ENCODE measurements at places on chromosomes 3 and 15.

DNA sequence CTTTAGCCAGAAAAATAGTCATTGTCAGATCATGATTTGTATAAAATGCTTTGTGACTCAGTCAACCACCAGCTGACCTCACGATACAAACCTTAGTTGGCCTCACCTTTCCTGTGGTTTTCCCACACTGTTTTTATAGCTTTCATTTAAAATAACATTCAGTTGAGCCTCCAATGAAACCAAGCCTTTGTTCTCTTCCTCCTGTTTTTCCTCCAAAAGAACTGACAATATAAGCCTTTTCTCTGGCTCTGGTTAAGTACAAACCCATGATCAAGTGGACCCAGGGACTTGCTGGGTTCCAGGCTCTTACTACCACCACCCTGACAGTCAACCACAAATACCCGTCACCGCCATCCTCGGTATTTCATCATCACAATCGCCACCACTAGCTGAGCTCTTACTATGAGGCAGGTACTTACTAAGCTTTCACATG is 81.7 kb downstream of the TAMM41 start:
- no peak for DNase-seq

DNA sequence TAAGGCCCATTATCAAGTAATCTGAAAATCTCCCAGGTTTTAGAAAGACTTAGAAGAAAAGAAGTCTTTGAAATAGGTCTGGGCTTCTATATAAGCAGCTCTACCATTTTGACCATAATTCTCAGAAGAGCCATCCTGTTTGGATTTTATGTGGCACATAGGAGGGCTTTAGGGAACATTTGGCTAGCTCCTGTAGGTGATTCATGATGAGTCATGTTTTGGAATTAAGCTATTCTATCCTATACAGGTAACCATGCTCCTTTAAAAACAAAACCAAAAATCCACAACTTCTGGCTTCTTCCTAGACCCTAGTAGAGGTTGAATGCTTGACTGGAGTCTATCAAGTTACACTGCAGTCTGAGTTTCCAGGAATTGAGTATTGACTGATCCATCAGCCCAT is 8.9 kb downstream of the SST start:
- no peak for DNase-seq

- no peak for DNase-seq
Observed at GRCh38 chr3:135090020-135090717, 295.1 kb downstream of the EPHB1 start.

DNA sequence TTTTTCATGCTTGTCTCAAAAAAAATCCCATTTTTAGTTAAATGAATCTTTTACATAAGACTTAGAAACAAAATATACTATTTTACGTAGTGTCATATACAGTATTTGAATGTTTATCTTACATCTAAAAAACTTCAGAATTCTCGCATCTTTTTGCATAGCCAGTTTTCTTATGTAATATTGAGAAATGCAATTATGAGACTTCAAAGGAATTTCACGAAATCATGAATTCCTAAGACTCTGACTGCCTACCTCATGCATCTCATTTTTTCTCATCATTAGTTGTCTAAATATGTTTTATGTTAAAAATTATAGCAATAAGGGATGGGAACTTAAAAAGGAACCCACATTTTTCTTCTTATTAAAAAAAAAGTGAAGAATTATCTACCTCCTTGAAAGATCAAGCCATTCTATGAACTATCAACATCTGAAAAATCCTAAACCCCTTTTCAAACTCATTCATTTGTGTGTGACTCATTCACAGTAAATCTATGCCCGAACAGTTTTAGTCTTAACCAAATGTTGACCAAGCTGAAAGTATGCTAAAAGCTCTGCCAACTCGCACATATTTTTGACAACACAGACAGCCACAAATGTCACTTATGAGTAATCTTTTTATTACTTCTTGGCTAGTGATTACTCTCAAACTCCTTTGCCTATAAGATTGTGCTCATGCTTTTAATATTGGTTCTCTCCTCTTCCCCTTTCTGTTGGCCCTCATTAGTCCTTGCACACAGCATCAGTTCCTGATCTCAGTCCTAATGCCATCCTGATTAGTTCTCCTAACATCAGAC is 115.9 kb downstream of the DCLK3 start:
- no peak for DNase-seq

DNA sequence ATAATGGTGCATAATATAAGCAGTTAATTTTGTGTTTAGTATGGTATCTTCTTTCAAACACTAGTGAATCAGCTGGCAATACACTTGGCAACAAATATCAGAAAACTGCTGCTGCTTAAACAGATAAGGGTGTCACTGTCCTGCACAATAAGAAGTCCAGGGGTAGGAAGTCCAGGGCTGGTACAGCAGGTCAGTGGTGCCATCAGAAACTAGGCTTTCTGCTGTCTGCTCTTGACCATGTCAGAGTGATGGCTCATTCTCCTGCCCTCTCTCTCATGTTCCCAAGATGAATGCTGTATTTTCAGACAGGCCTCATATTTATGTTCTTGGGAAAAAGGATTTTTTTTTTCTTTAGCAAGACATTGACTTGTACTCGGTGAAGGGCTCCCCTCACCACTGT is 9.2 kb upstream of the GRK7 start:
- no peak for DNase-seq

DNA sequence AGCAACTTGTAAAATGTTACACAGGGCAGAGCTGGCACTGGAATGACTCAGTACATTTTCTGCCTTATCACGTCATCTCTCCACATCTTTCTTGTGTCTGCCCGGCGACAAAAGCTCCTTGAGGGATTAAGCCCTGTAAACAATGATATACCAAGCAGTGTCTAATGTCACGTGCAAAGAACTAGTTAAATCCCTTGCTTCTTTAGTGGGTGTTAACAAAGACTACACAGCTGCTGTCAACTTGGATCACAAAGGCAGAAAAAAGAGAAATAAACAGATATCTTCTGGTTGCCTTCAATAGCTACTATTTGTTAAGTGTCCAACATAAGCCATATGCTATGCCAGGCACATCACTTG is 48.1 kb upstream of the FRMD4B start:
- peak; percentile 27 for DNase-seq

GRCh38 chr3:150783316-150783715 is 20.3 kb upstream of the SIAH2 start:
- DNase-seq: no peak

DNA sequence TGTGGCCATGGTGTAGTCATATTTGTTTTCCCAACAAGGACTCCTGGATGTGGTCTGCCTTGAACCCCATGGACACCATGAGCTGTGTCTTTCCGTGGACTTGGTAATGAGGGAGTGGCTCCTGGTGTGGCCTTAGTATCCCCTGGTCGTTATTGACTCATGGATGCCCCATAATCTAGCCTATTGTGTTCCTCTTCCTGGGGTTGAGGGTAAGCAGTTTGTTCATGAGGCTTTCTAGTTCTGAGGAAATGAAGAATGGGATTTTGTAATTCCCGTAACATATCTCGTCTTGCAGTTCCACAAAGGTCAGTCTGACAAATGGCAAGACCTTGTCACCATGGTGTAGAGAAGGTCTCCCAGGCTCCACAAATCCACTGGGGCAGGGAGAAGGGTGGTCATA is 22.6 kb downstream of the RAB7A start:
- no peak for DNase-seq

DNA sequence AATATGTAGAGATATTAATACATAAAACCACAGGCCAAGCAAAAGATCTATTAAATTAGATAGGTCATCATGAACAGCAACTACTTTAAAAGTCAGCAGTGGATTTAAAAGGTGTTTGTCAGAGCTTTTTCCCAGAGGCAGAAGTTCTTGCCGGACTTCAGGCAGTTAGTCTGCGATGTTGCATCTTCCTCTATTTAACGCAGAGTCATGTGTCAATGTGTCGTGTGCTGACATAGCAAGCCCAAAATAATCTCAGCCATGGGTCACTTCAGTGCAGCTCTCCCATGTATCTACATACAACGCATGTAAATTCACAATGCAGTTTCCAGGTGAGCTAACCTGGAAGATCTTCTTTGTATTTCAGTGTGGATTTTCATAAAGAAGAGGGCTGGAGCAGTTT is 8.0 kb upstream of the TMEM212 start:
- DNase-seq: peak; percentile 14

GRCh38 chr15:78750566-78750965 is 60.7 kb downstream of the ADAMTS7 start:
- DNase-seq: no peak

- DNase-seq: no peak
Observed at GRCh38 chr15:47384341-47384740, 333.0 kb upstream of the SEMA6D start.

DNA sequence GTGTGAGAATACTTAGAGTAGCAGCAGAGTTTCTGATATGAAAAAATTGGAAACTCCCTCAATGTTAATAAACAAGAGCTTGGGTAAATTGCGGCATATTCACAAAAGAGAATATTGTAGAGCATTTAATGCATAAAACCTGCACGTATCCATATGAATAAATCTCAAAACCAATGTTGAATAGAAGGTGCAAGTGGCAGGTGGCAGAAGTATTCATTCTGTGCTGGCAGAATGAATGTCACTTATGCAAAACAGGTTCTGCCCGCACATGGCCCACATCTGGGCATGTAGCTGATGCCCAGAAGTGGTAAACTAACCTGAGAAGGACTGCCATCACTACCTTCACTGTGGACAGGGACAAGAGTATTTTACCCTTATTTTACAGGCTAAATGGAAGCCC is 14.1 kb upstream of the PRSS50 start:
- no peak for DNase-seq

GRCh38 chr15:84822653-84823281 is 5.6 kb downstream of the ALPK3 start:
- DNase-seq: no peak

DNA sequence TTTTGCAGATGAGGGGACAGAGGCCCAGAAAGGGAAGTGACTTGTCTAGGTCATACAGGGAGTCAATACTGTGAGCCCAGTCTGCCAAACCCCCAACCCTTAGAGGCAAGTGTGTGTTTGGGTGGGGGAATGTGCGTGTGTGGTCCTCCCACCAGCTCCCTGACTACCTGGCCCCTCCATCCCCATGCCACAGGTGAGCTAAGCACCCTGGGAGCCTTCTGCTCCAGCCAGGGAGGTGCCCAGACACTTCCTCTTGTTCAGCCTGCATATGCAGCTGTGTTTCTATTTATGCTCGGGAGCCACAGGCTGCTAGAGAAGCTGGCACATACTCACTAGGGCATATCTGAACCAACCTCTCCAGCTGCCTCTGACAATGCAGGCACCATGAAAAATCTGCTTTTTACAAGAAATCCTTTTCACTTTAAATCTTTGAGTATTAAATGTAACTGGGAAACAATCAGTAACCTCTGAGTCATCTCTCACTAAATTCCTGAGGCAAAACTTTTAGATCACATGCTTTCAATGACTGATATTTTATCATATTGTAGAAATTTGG is 20.7 kb downstream of the TBC1D2B start:
- DNase-seq: peak; percentile 30

- no peak for DNase-seq
Observed at GRCh38 chr15:98804057-98804380, 155.7 kb downstream of the IGF1R start.

- DNase-seq: no peak
Observed at GRCh38 chr3:196412704-196413103, 19.5 kb downstream of the UBXN7 start.

GRCh38 chr15:89130201-89130600 is 41.9 kb downstream of the ABHD2 start:
- no peak for DNase-seq

DNA sequence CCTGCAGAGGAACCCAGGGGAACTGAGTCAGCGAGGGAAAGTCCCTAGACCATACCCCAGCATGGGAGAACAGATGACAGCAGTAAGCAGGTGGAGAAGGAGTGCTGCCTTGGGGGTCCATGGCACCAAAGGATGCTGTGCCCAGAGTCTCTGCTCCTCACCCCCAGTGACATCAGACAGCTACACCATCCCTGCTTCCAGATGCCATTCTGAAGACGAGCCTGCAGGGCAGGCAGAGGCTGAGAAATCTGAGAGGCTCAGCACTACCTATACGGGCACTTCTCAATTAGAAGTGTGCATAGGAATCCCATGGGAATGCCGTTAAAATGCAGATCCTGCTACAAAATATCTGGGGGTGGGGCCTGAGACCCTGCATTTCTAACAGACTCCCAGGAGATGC is 211.3 kb upstream of the NSMCE3 start:
- DNase-seq: no peak

DNA sequence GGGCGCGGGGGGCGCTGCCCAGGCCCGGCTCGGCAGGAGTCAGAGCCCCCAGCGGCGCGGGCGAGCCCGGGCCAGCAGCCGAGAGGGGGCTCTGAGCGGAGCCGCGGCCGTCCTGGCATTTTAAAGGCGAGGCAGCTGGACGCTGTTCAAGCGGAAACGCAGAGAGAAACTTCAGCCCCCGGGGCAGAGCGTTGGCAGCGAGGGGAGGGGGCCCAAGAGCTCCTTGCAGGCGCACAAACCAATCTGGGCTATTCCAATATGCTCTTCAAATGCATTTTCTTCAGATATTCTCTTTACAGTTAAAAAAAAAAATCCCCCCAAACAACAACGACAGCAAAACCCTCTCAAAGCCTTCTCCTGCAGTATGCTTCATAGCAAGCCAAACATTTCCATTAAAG is at the start of gene CTXND1:
Gene CTXND1 (minus strand): TSS at position 93 of the 398 bp plus-strand sequence. CDS start 50,264 bp downstream, outside the sequence.
- DNase-seq: no peak

DNA sequence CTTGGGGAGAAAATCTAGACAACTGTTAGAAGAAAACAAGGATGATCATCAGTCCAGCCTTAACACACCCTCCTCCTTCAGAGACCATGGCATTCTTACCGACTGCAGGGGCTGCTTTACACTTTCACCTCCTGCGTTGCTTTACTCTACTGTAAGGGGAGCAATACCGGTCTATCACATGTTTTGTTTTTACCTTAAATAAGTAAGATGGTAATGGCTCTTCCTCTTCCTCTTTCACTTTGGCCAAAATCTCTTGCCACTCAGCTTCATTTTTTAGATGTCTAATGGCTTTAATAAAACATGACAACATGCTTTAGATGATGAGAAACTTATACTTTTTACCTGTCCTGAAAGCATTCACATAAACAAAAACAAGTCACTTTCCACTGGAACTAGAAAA is 33.4 kb upstream of the STIMATE start:
- DNase-seq: no peak

DNA sequence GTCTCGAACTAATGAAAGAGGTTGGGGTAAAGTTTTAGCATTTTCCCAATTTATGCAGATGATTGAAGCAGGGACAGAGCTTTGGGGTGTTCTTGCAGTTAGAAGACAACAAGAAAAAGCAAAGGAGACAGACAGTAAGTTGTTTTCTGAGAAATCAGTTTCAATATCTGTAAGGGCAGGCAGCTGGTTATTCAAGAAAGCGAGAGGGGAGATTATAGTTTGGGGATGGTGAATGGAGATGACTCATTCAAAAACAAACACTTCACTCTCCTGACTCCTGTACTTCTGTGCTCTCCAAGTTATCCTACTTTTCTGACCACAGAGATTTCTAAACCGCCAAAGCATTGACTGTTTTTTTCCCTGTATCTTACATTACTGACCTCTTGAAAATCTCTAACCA is 352.0 kb downstream of the GAP43 start:
- DNase-seq: no peak

GRCh38 chr3:194617827-194618226 is 15.4 kb downstream of the TMEM44 start:
- DNase-seq: no peak
